ENCODE measurements at places on chromosomes 7 and 10. TPM values are rescaled to one million over a fixed set of nuclear protein-coding genes. Genes with fewer than 3 reads are reported as not detected.

- H3K4me3 ChIP-seq = no peak overlapping the region
- DNase-seq = no peak
- no peaks in the 10 kb centered on the region for H3K27me3 ChIP-seq
- H3K27ac ChIP-seq = peak overlapping the region; percentile 93
- H3K36me3 ChIP-seq = no peaks in the 10 kb centered on the region
Observed at GRCh38 chr7:41028580-41028979, 674.3 kb downstream of the INHBA start.

- no peaks in the 10 kb centered on the region for H3K36me3 ChIP-seq
- no peaks in the 10 kb centered on the region for H3K4me1 ChIP-seq
- DNase-seq = no peak
- H3K27ac ChIP-seq = no peak overlapping the region
- no peak overlapping the region for H3K4me3 ChIP-seq
- H3K27me3 ChIP-seq = 0 out of 2 replicates have a peak, but pooled peaks cover 4% of the 10 kb centered on the region
Observed at GRCh38 chr7:36879021-36879420, 154.7 kb upstream of the AOAH start.

DNA sequence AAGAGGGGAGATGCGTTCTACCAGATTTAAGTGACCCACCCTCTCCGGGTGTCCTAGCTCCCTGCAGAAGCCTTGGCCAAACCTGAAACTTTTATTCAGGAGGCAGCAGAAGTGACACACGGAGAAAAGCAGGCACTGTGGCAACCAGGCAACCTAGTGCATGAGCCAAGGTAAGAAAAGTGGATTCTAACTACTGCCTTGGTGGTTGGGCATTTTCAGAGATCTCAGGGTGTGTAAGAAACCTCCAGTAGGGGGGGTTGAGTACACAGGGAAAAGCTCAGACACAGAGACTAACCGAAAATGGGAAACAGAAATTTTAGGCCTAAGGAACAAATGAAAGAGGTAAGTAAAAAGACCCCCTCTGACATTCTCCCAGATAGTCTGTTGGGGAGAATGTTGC, 645.7 kb downstream of the ANKRD7 start:
- H3K36me3 ChIP-seq = no peaks in the 10 kb centered on the region
- no peak overlapping the region for H3K4me3 ChIP-seq
- H3K4me1 ChIP-seq = no peaks in the 10 kb centered on the region
- DNase-seq = no peak

DNA sequence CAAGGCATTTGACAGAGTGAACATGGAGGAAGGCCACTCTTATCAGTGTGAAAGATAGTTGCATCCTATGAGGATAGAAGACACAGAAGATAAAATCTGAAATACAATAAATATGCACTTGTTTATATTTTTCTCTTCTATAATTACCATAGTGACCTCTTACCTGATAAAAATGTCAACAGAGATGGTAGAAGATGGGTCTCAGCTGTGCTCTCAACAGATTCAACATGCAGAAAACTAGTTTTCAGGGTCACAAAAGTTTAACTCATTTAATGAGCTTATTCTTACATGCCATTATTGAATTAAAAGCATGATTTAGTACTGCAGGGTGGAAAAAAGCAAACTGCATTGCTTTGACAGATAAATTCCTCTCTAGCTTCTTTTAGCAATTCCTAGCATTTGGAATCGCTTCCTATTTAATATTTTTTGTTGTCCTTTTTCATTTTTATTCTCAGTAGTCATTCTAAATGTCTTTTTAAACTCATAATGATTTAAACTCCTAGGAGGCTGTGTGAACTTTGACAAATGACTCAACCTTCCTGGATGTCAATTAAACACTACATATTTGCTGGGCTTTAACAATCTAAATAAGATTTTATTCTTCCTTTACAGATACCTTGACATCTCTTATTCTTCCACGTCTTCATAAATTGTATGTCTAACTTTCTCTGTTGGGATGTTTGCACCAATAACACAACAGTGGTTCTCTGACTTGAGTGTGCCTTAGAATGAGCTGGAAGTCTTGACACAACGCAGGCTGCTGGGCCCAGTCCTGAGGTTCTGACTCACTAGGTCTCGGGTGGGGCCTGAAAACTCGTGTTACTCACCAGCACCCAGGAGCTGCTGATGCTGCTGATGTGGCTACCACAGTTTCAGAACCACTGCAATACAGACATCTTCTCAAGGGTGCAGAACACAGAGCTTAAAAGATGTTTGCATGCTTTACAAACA, 565.5 kb upstream of the IGFBP3 start:
- peak overlapping the region; percentile 18 for H3K27ac ChIP-seq
- H3K36me3 ChIP-seq = no peaks in the 10 kb centered on the region
- H3K27me3 ChIP-seq = no peaks in the 10 kb centered on the region
- DNase-seq = peak; percentile 47

GRCh38 chr7:102426268-102427018, 6.9 kb upstream of the ORAI2 start:
- H3K4me1 ChIP-seq = peaks cover 43% of the 10 kb centered on the region
- no peak for DNase-seq
- H3K27ac ChIP-seq = no peak overlapping the region
- peaks cover 60% of the 10 kb centered on the region for H3K36me3 ChIP-seq

- no peak for DNase-seq
- H3K4me1 ChIP-seq = peaks cover 19% of the 10 kb centered on the region
- no peaks in the 10 kb centered on the region for H3K27me3 ChIP-seq
- no peak overlapping the region for H3K4me3 ChIP-seq
- H3K36me3 ChIP-seq = no peaks in the 10 kb centered on the region
Observed at GRCh38 chr7:35701287-35701900, 6.5 kb upstream of the HERPUD2 start.

The CRPPA gene
- 4.4 TPM for total RNA-seq

DNA sequence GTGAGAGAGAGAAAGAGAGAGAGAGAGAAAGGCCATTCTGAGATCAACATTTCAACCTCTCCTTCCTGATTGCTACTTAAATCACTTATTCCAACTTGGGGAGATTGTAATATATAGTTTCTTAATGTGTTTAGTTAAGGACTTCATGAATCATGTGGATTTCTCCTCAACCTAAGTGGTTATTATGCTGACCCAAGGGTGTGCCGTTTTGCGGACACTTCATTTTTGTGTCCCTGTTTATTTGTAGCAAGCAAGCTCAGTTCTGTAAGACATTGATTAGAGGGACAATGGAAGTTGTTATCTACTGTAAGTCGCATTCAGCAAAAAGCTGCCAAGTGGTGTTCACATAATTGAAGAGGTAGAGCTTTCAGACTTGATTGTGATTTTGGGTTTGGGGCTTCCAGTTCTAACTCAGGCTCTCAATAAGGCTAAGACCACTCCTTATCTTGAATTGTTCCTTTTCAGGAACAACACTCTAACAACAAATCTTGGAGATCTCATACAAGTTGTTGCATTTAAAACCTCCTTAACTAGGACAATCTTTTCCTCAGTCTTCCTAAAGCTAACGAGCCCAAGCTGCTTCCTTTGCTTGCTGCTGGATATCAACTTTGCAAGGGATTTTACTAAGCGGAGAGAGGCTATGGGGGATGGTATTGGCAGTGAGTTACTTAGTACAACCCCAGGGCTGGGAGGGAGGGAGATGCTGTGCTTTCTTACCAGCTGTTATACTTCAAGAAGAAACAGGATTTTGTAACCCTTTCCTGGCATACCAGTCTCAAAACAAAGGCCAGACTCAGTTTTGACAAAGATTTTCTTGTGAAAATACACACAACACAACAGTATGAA, 19.8 kb upstream of the COL1A2 start:
- H3K27ac ChIP-seq = peak overlapping the region; percentile 89
- H3K4me1 ChIP-seq = peaks cover 36% of the 10 kb centered on the region
- DNase-seq = peak; percentile 82
- H3K27me3 ChIP-seq = no peaks in the 10 kb centered on the region
- H3K4me3 ChIP-seq = peak overlapping the region; percentile 12

The DDX50 gene
- 61.6 TPM for total RNA-seq

- no peak overlapping the region for H3K4me3 ChIP-seq
- H3K4me1 ChIP-seq = no peaks in the 10 kb centered on the region
- no peaks in the 10 kb centered on the region for H3K27me3 ChIP-seq
- H3K27ac ChIP-seq = no peak overlapping the region
- H3K36me3 ChIP-seq = no peaks in the 10 kb centered on the region
Observed at GRCh38 chr10:5043716-5044115, 40.1 kb upstream of the AKR1C2 start.

- DNase-seq = no peak
- no peaks in the 10 kb centered on the region for H3K4me1 ChIP-seq
- H3K27ac ChIP-seq = no peak overlapping the region
- H3K27me3 ChIP-seq = no peaks in the 10 kb centered on the region
- H3K36me3 ChIP-seq = peaks cover 9% of the 10 kb centered on the region
Observed at GRCh38 chr7:121057878-121058277, 69.4 kb downstream of the CPED1 start.

GRCh38 chr7:3754493-3755341, 453.7 kb downstream of the SDK1 start:
- H3K27ac ChIP-seq = peak overlapping the region; percentile 85
- DNase-seq = peak; percentile 87
- no peaks in the 10 kb centered on the region for H3K27me3 ChIP-seq

DNA sequence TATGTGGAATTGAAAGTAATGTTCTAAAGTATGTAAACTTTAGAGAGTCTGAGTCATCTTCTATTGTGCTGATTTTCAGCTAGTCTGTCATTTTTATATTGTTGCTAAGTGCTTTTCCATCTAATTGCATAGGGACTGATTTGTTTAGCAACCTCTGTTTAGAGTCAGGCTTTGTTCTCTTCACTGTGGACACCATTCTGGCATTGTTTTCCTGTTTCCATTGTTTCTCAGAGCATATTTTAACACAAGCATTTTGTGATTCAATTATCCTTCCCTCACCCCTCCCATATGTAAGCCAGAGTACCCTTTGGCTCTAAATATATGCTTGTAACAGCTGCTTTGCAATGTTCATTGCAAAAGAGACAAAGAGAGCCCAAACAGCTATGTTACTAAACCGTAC, 748.4 kb upstream of the PHF14 start:
- H3K4me1 ChIP-seq = peaks cover 41% of the 10 kb centered on the region
- no peaks in the 10 kb centered on the region for H3K27me3 ChIP-seq
- no peaks in the 10 kb centered on the region for H3K36me3 ChIP-seq
- H3K27ac ChIP-seq = peak overlapping the region; percentile 65
- H3K4me3 ChIP-seq = no peak overlapping the region

The C10orf105 gene
- not detected for total RNA-seq

The REEP3 gene
- total RNA-seq = 65.5 TPM

DNA sequence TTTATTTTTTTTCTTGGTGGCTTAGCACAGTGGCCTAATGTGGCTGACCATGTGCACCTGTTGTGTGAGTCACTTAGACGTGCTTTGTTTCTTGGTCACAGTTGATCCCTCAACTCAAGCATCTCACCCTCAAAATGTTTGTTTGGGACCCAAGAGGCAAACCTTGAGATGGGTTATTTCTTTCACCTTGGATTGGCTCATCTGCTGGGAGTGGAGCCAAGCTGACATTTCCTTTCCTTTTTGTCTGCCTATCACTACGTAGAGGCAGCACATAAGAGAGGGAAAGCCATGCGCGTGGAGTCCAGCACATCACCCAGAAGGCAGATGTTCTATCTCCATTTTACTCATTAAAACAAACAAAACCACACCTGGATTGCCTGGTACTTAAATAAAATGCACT, 6.4 kb upstream of the PRKCQ start:
- no peak overlapping the region for H3K27ac ChIP-seq
- H3K27me3 ChIP-seq = peaks cover 31% of the 10 kb centered on the region
- no peaks in the 10 kb centered on the region for H3K36me3 ChIP-seq
- H3K4me1 ChIP-seq = no peaks in the 10 kb centered on the region

- H3K4me3 ChIP-seq = no peak overlapping the region
- no peak overlapping the region for H3K27ac ChIP-seq
- no peaks in the 10 kb centered on the region for H3K27me3 ChIP-seq
Observed at GRCh38 chr7:92639213-92639896, 49.2 kb upstream of the FAM133B start.

GRCh38 chr7:90311175-90311574, 9.9 kb downstream of the FAM237B start:
- DNase-seq = no peak
- no peak overlapping the region for H3K4me3 ChIP-seq
- H3K36me3 ChIP-seq = no peaks in the 10 kb centered on the region

DNA sequence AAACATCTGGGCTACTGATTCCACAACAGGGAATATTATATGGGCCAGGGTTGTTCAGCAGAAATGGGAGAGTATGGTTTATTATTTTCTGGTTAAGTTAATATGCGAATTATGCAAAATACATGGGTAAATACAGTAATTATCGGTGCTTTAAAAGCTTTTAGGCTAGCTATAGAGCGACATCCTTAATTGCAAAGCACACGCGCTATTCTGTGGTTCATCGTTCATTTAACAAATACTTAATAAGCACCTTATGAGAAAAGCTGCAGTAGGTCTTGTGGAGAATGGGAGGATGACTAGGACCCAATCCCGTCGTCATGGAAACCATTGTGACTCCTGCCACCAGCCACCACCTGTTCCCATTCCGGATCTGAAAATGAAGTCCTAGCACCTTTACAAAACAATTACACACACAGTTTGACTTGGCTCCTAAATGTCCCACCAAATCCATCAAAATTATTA, 623 bp upstream of the CEP41 start:
- H3K27ac ChIP-seq = peak overlapping the region; percentile 98
- H3K27me3 ChIP-seq = no peaks in the 10 kb centered on the region
- peak overlapping the region; percentile 71 for H3K4me3 ChIP-seq
- no peak for DNase-seq
- peaks cover 4% of the 10 kb centered on the region for H3K36me3 ChIP-seq

GRCh38 chr10:122740640-122741039, 41.0 kb upstream of the C10orf120 start:
- peaks cover 12% of the 10 kb centered on the region for H3K27me3 ChIP-seq
- H3K36me3 ChIP-seq = no peaks in the 10 kb centered on the region
- no peak overlapping the region for H3K27ac ChIP-seq
- no peak for DNase-seq
- H3K4me1 ChIP-seq = no peaks in the 10 kb centered on the region

The ANKRD30A gene
- total RNA-seq = not detected

The METTL27 gene
- 0.91 TPM for total RNA-seq

GRCh38 chr7:116142850-116143249, 67.5 kb upstream of the TES start:
- H3K4me3 ChIP-seq = no peak overlapping the region
- DNase-seq = no peak
- H3K27me3 ChIP-seq = no peaks in the 10 kb centered on the region
- H3K27ac ChIP-seq = no peak overlapping the region

GRCh38 chr10:34815185-34816084, at the start of gene PARD3:
TSS of gene PARD3 (minus strand) at chr10:34815296. CDS start at chr10:34814995, 301 bp downstream.
- H3K4me1 ChIP-seq = peaks cover 18% of the 10 kb centered on the region
- H3K36me3 ChIP-seq = peaks cover 4% of the 10 kb centered on the region
- H3K27ac ChIP-seq = peak within 1 kb of the TSS; percentile 64
- no peaks in the 10 kb centered on the region for H3K27me3 ChIP-seq
- peak within 1 kb of the TSS; percentile 94 for H3K4me3 ChIP-seq
- peak; percentile 69 for DNase-seq

The PDE6C gene
- total RNA-seq = not detected

DNA sequence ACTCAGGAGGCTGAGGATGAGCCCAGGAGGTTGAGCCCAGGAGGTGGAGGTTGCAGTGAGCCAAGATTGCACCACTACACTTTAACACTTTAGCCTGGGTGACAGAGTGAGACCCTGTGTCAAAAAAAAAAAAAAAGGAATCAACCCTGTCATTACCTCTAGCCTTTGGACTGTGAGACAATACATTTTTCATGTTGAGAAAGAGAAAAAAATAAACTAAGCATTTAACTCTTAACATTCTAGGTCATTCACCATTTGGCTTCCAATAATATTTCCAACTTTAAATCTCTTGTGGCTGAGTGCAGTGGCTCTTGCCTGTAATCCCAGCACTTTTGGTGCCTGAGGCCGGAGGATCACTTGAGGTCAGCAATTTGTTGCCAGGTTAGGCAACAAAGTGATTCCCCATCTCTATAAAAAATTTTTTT, 41.9 kb upstream of the TPST1 start:
- no peaks in the 10 kb centered on the region for H3K27me3 ChIP-seq
- H3K4me1 ChIP-seq = peaks cover 10% of the 10 kb centered on the region
- H3K4me3 ChIP-seq = no peak overlapping the region
- no peak overlapping the region for H3K27ac ChIP-seq
- DNase-seq = no peak

The SPDYE5 gene
- total RNA-seq = not detected
